ENCODE measurements at places on chromosomes 6 and 20. TPM values are rescaled to one million over a fixed set of nuclear protein-coding genes. Genes with fewer than 3 reads are reported as not detected.
A peak's percentile ranks its signal among the peaks of the same experiment; 100 is the strongest.

Gene CPXM1
- total RNA-seq, result not detected

Gene OPN5
- total RNA-seq, result not detected

Gene WFDC2
- total RNA-seq, result not detected

DNA sequence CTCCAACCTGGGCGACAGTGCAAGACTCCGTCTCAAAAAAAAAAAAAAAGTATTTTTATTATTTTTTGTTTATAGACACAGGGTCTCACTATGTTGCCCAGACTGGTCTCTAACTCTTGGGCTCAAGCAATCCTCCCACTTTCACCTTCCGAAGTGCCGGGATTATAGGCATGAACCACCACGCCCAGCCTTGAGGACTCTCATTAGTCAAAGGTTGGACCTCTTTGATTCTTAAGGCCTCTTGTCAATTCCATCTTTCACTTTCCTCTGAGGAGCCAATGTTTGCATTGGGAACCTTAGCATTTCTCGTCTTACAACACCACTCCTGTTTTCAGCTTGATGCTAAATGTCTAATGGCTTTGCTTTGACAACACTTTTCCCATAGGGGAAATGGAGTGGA is 16.1 kb upstream of the CDK19 start:
- no peak for DNase-seq

DNA sequence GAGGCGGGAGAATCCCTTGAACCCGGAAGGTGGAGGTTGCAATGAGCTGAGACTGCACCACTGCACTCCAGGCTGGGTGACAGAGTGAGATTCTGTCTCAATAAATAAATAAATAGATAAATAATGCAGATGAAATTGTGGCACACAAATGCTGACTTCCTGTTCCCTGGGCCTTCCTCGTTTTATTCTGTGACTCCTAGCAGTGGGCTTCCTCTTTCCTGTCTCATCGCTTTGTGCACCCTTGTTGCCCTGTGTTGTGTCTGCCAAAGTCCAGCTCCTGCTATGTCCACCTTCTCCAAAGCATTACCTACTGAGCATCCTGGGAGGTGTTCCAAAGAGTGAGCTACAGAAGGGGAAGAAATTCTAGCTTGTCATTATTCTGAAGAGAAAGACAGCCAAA is 100.2 kb upstream of the TIAM2 start:
- DNase-seq, result no peak

DNA sequence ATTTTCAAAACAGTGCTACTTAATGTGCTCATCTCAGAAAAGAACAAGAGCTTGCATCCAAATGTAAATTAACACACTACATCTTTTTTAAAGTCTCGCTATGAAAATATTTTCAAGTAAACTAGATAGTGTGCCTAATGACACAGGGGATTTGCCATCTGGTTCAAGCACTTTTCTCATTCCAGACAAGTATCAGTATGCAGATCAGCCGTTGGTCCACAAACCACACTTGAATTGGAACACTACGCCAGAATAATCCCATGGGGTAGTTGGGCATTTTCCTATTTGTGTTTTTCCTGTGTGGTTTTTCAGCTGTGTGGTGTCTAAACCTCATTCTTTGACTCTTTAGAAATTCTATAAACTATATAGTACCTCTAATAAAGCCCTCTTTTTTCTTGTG is 256.2 kb downstream of the EPHA7 start:
- DNase-seq, result peak; percentile 84

- DNase-seq, result no peak
Observed at GRCh38 chr6:2596222-2596621, 154.5 kb downstream of the MYLK4 start.

GRCh38 chr20:20000211-20000968 is 16.8 kb upstream of the NAA20 start:
- no peak for DNase-seq

- DNase-seq, result peak; percentile 5
Observed at GRCh38 chr6:41122373-41122772, 31.8 kb downstream of the TREML1 start.

Measured in myocyte (in vitro differentiated cells).